Midbrain (tissue), 1 donor: ENCODE measurements at places on chromosomes 11 and 22.

DNA sequence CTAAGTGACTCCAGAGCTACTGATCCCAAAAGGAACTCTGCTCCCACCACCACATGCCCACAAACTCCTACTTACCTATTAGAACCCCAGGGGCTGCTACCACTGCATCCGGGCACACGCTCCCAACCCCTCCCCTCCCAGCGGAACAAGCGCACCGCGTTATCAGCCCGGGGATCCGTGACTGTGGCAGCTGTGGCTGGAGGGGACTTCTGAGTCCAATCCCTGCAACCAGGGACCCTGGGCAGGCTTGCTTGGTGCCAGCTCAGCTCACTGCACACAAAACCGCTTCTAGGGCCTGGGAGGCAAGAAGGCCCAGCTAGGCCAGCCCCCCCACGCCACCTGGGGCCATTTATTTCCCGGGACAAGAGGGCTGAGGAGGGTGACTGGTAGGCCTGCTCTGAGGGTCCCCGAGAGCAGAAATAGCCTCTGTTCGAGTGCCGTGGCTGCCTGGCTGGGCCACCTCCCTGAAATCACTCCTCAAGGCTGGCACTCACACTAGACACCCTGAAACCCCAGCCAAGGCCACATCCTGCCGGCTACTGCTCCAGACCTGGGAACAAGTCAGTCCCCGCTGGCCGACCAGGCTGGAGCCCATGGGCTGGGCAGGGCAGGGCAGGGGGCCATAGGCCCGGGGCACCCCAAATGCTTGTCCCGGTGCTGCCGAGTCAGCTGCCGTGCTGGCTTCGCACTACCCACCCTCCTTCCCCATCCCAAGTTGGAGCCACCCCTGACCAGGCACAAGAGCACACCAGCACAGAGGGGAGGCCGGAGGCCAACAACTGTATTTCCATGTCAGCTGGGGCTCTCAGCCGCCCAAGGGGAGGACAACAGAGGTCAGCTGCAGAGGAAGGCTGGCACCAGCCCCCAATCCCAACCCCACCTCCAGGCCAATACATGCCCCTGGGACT, 1.9 kb upstream of the IFITM10 start:
- DNase-seq, result no peak

- no peak for DNase-seq
Observed at GRCh38 chr22:23532731-23533130, 47.4 kb downstream of the IGLL1 start.

GRCh38 chr11:117684731-117685130, 112.3 kb downstream of the DSCAML1 start:
- DNase-seq, result no peak

- no peak for DNase-seq
Observed at GRCh38 chr11:120492486-120492885, 19.1 kb upstream of the GRIK4 start.

GRCh38 chr22:50276143-50276542, 6.0 kb upstream of the MAPK11 start:
- DNase-seq, result peak; percentile 87
